ENCODE measurements at places on chromosomes 13 and 19. TPM values are rescaled to one million over a fixed set of nuclear protein-coding genes. Genes with fewer than 3 reads are reported as not detected.

- no peak for DNase-seq
These were observed 610.4 kb downstream of the TBC1D4 start for GRCh38 chr13:74871369-74872070.

GRCh38 chr19:15107061-15108010 lies at the start of gene SYDE1:
Gene SYDE1 (plus strand): TSS chr19:15107401. CDS start chr19:15107434, 33 bp downstream.
- DNase-seq, result peak; percentile 55

DNA sequence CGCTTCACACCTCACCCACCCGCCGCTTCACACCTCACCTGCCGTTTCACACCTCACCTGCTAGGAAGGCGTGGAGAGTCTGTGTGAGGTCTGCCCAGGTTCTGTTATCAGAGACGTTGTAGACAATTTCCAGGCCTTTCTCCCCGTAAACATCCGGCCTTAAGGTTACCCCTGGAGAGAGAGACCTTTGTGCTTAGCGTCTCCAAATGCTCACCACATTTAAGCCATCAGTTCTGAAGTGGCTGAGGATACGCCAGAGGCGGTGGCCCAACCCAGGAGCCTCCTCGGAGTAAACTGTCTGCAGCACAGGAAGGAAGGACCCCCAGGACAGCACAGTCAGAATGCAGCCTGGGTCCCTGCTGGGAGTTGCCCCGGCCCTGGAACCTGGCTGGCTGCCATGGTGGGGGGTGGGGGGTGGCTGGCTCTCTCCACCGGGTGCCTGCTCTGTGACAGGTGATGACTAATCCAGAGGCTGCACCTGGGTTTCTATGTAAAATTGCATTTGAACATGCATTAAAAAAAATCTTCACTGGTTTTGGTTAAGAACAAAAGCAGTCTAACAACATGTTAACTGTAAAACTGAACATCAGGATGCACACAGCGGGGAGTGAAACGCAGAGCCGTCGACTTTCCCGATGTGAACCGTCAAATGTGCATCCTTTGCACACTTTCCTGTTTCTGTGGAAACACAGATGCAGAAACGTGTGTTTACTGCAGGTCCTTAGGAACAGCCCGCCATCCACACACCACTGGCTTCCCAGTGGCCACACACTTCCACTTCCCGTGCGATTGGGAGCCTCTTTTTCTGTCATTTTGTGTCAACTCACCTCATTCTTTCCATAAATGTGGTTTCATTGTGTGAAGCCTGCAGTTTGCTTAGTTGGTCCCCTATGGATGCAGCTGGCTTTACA lies 4.5 kb downstream of the ATP4B start:
- no peak for DNase-seq

DNA sequence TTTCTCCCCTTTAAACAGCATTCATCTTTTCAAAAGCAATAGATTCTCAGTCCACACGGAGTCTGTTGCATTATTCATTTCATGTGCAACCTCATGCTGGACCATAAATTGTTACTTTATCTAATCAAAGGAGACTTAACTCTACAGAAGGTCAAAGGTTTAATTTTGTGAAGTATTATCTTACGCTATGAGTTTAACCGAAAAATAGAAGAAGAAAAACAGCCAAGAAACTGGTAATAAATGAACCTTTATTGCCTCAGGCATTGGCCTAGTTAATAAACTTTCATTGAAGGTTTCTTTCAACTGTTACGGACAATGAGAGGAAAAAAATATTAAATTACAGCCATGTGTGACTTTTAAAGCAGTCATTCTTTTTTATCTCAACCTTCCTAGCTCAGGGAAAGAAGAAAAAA lies 223.6 kb downstream of the DACH1 start:
- DNase-seq, result no peak

DNA sequence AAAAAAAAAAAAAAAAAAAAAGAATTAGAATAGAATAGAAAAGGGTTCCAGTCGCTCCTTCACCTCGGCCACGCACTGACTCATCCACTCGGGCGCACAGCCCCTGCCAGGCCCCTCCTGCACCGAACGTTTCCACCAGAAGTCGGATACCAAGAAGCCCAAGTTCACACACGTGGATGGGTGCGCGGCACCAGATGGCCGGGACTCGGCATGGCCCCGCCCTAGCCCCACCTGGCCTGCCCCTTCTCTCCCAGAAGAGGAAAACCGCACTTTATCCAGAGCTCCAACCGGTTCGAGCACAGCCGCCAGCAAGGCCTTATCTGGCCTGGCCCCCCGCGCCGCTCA lies 5.9 kb downstream of the PRR36 start:
- no peak for DNase-seq

- DNase-seq, result no peak
These were observed 11.3 kb upstream of the ZBTB7A start for GRCh38 chr19:4077800-4078684.

DNA sequence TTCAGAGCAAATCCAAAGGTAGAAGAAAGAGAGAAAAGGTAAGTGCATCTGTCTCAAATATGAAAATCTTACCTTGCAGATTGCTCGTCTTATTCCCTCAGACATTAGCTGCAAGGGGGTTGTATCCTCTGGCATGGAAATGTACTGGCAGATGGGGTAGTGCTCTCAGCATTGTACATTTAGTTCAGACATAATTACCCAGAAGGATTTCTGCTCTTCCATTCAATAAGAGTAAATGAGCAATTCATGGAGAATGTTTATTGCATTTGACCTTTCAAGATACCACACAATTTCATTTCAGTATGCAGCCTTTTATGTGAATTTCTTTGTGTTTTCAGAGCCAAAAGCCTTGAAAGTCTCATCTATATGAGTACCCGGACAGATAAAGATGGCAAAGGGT lies 63.8 kb downstream of the SCEL start:
- DNase-seq, result no peak

- peak; percentile 72 for DNase-seq
These were observed 30.3 kb downstream of the CRYL1 start for GRCh38 chr13:20495087-20496023.

DNA sequence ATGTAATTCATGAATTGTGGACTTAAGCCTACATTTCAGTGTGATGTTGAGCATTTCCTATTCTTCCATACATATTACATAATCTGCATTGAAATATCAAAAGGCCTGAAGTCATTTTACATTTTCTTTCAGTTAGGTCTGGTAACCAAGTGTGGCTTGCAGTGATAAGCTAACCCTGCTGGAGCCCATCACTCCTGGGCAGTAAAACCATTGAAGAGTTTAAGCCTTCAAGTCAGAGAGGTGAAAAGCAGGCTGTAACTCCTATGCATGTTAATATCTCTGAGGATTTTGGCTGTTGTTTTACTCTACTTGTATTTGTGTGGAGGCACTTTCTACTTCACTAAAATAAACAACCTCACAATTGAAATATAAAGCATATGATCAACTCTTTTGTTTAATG lies 248.8 kb downstream of the SLITRK5 start:
- DNase-seq, result no peak

GRCh38 chr19:42295831-42296525 lies 6.0 kb upstream of the PRR19 start:
- DNase-seq, result peak; percentile 41

- DNase-seq, result peak; percentile 62
These were observed 1072.4 kb downstream of the EFNB2 start for GRCh38 chr13:105463011-105463501.

DNA sequence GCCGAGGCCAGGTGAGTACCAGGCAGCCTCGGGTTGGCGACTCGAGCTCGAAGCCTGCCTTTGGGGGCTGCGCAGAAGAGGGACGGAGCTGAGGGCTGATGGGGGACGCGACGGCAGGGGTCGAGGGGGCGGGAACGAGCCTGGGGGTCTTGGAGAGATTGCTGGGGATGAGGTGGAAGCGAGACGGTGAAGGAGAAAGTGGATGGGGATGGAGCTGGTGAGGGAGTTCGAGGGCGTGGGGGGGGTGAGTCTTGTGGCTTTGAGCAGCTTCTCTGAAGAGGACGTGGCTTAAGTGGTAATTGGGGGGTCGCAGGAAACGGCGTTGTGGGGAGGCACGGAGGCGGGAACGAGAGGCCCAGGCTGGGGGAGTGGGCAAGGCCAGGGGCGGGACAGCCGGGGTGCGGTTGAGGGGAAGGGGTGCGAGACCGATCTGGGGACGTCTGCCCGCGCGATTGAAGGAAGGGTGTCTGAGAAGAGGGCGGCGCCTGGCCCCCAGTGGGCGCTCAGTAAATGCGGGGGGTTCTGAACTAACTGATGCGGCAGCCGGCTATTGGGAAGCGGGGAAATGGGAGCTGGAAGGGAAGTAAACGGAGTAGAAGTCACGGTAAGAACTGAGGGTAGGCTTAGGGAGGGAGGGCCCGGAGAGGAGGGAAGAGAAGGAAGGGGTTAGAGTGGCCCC lies 426 bp downstream of the MYO9B start:
- DNase-seq, result peak; percentile 33

The PROZ gene
- total RNA-seq, result not detected

The NLRP7 gene
- total RNA-seq, result not detected

The C19orf85 gene
- total RNA-seq, result not detected

The CEACAM1 gene
- total RNA-seq, result not detected

The GNG7 gene
- total RNA-seq, result under 0.01 TPM

The ZNF534 gene
- total RNA-seq, result not detected

The OR7D2 gene
- total RNA-seq, result not detected

The DLEU7 gene
- not detected for total RNA-seq

The OR4F17 gene
- total RNA-seq, result not detected
